ENCODE measurements at places on chromosomes 11 and 22.

- no peak for DNase-seq
Measured at GRCh38 chr11:112057170-112057569, 16.6 kb downstream of the PIH1D2 start.

GRCh38 chr11:114047327-114047726, 12.2 kb upstream of the ZBTB16 start:
- no peak for DNase-seq

DNA sequence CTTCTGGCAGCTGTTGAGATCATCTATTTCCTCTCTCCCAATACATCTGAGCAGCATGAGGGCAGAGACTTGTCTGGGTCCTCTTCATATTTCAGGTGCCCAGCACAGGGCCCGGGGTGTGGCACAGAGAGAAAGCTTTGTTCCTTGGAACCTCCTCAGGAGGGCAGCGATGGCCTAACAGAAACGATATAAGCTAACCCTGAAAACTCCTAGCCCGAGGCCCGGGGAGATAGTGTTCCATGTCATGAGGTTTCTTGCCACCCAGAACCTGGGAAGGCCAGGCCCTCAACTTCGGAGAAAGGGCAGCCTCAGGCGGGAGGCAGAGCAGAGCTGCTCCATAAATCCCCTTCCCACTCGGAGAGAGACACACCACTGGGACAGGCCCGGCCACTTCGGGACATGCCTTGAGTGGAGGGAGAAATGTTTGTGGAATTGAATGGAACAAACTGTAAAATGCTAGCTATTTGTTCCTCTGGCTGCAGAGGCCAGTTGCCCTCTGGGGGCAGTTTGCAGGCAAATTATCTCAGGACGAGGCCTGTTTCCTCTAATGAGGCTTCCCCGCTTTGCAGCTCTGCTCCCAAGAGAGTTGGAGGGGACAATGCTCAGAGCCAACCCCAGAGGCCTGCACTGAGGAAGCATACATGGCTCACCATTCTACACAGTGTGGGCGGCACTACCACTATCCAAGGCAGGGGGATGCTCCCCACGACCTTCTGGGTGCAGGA, 11.6 kb downstream of the ARRB1 start:
- DNase-seq = no peak

DNA sequence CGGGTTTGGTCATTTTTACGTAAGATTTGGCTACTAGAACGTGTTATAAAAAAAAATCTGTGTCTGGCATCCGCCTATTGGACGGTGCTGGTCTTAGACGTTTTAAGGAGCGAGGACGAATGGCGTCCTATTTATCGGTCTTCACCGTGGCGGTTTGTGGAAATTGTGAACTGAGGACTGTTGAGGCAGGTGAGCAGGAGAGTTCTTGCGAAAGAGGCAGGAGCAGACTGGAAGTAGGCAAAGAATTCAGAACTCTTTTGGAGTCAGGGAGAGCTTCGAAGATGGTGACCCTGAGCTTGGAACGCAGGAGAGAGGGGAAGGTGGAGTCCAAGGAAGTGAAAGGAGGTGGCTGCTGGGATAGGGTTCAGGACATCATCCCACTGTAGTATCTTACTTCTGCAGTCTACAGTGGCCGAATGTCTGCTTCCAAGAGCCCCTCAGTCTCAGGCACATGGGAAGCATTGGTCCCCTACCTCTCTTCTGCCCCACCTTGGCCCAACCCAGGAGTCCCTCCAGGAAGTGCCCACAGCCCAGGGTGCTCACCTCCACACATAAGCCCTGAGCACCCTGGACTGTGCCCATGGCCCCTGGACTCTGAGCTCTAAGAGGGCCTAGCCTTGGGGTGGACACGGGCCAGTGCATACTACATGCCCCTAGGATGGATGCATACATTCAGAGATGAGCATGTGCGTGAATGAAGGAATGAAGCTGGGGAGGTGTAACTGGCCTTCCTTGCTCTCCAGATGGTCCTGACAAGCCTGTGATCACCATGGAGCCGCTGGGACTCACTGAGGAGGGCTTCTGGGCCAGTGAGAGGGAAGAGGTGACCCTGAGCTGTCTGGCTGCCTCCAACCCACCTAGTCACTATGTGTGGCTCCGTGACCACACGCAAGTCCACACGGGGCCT, 3.7 kb downstream of the VSIG10L2 start:
- DNase-seq = no peak

DNA sequence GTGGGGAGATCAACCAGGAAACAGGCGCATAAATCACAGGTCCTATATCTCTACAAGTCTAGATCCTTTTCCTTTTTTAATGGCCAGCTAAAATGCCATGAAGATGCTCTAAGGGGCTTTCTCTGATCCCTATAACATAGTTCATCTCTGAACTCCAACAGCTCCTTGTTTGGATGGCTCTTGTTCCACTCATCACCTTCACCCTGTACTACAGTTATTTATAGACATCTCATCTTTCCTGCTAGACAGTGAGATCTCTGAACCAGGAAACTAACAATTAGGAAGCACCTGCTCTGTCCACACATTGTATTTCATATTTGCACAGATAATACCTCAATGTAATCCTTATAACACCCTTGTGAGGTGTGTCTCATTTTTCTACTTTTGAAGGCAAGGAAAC, 31.6 kb downstream of the KCNA4 start:
- no peak for DNase-seq

GRCh38 chr11:103528596-103528995, 419.4 kb downstream of the DYNC2H1 start:
- no peak for DNase-seq

- no peak for DNase-seq
Measured at GRCh38 chr11:12914400-12914912, 94.7 kb upstream of the RASSF10 start.

DNA sequence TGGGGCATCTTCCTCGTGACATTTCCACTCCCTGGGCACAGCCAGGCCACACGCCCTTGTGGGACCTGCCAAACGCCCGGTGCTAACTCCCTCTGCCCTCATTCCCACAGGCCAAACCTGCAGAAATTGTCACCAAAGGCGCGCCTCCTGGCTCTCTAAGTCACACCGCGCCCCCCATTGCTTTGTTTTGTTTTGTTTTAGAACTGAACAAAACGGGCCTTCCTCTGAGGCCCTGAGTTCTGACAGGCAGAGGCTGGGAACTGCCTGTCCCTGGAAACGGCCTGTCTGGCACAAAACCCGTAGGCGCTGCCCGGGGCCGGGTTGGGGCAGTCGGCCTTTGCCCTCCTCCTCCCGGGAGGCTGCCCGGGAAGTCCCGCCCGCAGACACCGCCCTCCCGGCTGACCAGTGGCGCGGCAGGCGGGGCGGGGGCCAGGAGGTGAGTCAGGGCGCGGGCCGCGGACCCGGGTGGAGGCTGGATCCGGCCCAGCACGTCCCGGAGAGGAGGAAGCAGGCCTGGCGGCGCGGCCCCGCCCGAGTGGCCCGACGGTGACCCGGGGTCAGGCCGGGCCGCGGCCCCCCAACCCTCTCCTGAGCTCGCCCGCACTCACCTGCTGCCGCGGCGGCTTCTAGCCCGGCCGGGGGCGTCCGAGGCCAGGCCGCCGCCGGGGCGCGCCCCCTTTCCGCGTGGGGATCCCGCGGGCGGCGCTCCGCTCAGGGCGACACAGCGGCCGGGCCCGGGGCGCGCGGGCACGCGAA, 465 bp downstream of the SUN2 start:
- DNase-seq = peak; percentile 57

- DNase-seq = no peak
Measured at GRCh38 chr11:91796999-91797398, 427.6 kb upstream of the FAT3 start.

DNA sequence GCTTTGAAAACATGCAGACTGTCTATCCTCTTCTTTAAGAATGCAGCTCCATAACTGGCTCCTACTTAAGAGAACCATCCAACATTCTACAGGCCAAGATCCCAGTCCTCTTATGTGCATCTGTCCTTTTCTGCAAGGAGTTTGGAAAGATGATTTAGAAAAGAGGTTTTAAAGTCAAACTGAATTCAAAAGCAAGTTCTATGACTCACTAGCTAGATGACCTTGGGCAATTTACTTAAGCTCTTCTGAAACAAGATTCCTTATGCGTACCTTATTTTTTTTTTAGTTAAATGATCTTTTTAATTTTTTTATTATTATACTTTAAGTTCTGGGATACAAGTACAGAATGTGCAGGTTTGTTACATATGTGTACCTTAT, 29.2 kb downstream of the GUCY1A2 start:
- no peak for DNase-seq

- DNase-seq = no peak
Measured at GRCh38 chr22:47196881-47197772, 434.7 kb downstream of the TBC1D22A start.

DNA sequence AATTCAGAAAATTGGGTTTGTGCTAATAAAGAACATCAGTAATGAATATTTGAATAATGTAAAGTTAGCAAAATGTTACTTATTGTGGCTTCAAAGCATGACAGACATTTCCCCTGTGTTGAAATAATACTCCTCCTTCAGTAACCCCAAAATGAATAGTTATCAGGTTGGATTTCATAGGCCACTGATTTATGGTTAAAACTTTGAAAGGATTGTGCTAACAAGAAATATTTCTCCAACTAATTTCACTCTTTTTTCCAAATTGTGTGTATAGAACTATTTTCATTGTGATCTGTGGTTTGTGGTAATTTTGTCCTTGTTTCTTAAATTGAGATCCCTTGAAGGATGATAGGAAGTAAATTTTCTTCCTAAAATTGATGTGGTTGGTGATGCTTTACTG, 7.9 kb downstream of the DDX10 start:
- DNase-seq = no peak
